ENCODE measurements at places on chromosomes 7 and 10. TPM values are rescaled to one million over a fixed set of nuclear protein-coding genes. Genes with fewer than 3 reads are reported as not detected.

Gene TMEM270
- not detected for total RNA-seq

Gene CNPY1
- total RNA-seq = not detected

Gene CTTNBP2
- total RNA-seq = 16.3 TPM

Gene SSBP1
- total RNA-seq = 158 TPM

Gene MACC1
- 0.09 TPM for total RNA-seq

Gene KCND2
- total RNA-seq = 5.0 TPM

Gene SPDYE8
- not detected for total RNA-seq

Gene EPDR1
- total RNA-seq = 6.0 TPM

Gene VIPR2
- total RNA-seq = not detected

Gene ANKRD61
- total RNA-seq = not detected

Gene GPRIN2
- not detected for total RNA-seq

Gene KLHDC10
- total RNA-seq = 22.5 TPM

Gene MKX
- not detected for total RNA-seq
